ENCODE measurements at places on chromosomes 12 and 14.

- no peak for DNase-seq
These were observed 1118.5 kb downstream of the SLC16A7 start for GRCh38 chr12:60714141-60714900.

DNA sequence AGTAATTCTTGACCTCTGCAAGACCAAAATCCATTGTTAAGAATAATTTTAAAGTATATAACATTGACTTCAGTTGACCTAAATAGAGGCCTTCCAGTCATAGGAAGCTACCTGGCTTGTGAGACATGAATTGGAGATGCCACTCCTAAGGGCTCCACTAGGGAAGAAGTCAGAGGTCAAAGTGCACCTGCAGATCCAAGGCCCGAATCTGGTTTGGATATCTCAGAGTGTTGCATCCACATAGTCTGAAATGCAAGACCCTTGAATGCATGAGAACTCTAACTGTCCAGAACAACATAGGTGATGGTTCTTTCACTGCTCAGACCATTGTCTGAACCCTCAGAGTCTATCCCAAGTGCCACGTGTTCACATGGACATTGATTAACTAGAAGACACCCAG lies 22.4 kb downstream of the RFX4 start:
- DNase-seq, result no peak

GRCh38 chr12:132095520-132096409 lies 48.4 kb downstream of the DDX51 start:
- DNase-seq, result no peak

GRCh38 chr12:75571656-75572205 lies 60.3 kb upstream of the KRR1 start:
- no peak for DNase-seq

- DNase-seq, result no peak
These were observed 11.7 kb upstream of the RAD51AP1 start for GRCh38 chr12:4526923-4527546.

DNA sequence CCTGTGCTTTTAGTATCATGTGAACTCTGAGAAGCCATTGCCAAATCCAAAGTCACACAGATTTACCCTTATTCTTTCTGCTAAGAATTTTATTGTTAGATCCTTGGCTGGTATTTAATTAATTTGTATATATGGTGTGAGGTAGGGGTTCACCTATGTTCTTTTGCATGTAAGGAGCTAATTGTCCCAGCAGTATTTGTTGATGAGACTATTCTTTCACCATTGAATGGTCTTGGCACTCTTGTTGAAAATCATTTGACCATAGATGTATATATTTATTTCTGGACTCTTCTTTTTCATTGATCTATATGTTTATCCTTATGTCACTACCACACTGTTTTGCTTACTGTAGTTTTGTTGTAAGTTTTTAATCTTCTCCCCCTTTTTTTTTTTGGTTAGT lies 26.2 kb downstream of the G2E3 start:
- DNase-seq, result no peak

DNA sequence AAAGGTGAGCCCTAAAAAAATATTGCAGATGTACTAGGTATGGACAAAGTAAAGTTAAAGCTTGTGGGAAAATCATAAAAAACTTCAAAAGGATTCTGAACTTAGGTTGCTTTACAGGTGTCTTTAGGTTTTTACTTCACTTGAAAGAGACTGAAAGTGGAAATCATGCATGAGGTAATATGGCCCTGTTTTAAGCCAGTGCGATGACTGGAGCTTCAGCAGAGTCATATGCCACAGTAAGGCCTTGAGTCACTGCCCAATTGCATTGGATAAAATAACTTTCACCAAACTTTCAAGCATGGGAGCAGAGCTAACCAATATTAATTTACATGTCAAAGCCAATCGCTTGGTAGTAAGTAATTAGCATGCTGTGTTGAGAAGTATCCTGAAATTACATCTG lies 63.9 kb upstream of the TMEM260 start:
- no peak for DNase-seq

DNA sequence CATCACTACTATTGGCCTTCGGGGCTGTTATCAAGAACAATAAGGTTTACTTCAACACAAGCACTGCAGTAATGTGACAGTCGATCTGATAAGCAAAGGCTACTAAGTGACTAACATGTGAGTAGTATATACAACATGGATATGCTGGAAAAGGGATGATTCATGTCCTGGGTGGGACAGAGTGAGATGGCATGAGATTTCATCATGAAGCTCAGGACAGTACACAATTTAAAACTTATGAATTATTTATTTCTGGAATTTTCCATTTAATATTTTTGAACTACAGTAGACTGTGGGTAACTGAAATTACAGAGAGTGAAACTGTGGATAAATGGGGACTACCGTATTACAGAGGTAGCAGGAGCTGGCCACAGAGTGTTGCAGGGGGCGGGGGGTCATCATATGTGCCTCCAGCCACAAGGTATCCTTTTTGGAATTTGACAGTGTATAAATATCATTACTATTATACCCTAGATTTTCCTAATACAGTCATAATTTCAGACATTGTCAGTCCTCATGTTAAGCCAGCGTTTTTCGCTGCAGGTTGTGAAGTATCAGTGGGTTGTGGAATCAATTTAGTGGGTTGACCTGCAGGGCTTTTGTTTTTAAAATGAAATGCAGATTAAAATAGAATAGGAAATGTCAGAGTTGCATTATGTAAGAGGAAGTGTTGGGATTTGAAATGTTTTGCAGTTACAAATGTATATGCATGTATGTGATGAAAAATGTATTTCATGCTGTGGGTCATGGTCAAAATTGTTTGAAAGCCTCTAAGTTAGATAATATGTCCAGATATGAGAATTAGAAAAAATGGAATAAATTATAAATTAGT lies 148.0 kb upstream of the NUDT4 start:
- peak; percentile 60 for DNase-seq

GRCh38 chr12:108672054-108672453 lies 38.4 kb upstream of the SELPLG start:
- DNase-seq, result no peak

GRCh38 chr12:8996682-8997405 lies 7.5 kb downstream of the KLRG1 start:
- DNase-seq, result no peak

DNA sequence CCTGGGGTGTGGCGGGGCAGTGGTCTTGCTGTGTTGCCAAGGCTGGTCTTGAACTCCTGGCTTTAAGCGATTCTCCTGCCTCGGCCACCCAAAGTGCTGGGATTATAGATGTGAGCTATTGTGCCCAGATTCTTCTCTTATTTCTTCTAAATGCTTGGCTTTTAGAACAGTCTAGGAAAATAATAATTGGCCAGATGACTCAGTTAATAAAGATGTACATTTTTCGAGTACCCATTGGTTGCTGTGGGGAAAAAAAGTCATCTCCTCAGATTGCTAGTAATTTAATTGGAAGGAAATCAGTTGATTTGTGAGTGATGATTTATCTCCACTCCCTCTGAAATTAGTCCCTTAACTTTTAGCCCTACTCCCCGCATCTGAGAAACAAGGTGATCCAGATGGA lies 45.5 kb downstream of the CHST11 start:
- no peak for DNase-seq

GRCh38 chr12:95201056-95201670 lies 16.1 kb downstream of the FGD6 start:
- peak; percentile 66 for DNase-seq

DNA sequence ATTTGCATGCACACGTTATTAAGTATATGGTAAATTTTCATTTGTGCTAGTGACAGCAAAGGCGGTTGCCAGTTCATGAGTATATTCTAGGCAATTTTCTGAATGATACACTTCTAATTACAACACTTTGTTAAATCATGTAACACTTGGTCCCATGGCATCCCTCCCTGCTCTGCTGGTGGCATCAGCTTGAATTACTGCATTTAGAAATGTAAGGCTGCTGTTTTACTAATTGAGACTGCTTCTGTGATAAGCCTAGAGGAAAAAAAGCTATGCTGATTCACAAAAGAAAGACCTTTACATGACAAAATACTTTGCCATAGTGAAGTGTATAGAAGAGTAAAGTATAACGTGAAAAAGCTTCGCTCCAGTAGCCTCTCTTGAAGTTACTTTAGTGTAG lies 636.1 kb downstream of the KCNH5 start:
- no peak for DNase-seq

DNA sequence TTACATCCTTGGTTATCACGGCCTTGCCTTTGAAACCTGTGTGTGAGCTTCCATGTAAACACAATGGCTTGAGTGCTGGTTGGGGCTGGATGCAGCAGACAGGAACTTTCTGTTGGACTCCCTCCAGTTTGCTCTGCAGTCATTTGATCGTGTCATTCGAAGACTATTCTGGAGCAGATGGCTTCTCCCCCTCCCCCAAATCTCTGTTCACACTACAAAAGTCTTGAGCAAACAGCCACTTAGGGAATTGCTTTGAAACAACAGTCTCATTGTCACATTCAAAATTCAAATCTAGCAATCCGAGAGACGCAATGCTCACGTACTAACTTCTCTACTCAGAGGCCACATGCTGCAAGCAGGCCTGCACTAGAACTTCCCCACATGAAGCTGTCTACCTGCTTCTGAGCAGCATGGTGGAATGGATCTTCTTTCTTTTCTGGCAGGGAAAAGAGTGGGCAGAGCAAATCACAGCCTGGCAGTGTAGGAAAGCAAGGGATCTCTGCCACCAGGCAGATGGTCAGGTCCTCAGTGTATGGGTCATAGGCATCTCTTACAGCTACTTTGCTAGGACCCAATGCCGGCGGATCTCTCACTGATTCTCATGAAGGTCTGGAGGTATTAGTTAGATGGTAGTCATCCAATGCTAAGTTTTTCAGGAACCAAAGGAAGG lies 214.2 kb downstream of the PPM1H start:
- DNase-seq, result no peak

DNA sequence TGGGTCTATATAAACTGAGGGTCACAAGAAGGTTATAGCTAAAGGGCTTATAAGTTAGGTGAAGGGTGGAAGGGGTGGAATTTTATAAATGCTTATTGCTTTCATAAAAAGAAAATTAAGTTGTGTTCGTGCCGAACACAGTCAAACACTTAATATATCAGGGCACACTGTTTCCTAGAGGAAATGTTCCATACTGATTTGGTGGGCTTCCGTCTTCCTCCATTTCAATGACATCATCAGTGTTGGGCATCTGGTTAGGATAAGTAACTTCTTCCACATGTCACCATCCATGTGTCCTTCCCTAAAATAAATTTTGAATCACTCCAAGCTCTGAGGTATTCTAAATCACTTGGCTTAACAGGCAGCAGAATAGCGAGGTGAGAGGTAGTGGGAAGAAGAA lies 466.4 kb downstream of the MED13L start:
- DNase-seq, result no peak

GRCh38 chr12:106981788-106982187 lies 5.2 kb downstream of the MTERF2 start:
- no peak for DNase-seq

GRCh38 chr12:111557271-111558106 lies 41.6 kb downstream of the ATXN2 start:
- no peak for DNase-seq

- DNase-seq, result peak; percentile 44
These were observed 70.2 kb upstream of the TCL1A start for GRCh38 chr14:95784137-95784536.

DNA sequence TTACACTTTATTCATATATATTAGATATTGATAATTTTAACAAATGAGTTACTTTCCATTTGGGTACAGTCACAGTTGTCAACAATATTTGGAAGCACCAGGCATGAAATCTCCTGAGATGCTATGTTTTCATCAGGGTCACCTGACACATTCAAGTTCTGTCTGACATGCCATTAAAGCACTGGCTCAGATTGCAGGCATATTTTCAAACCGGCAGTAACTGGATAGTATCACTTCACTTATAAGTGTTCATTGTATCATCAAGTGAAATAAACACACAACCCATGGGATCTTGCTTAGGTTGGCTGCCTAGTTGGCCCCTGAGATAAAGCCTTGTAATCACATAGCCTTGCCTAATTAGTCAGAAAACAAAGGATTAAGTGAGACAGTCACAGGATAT lies 4.8 kb downstream of the IFNG start:
- no peak for DNase-seq

- no peak for DNase-seq
These were observed 103.3 kb downstream of the ADCK1 start for GRCh38 chr14:77903221-77903620.

GRCh38 chr12:42807251-42807650 lies 217.7 kb upstream of the PRICKLE1 start:
- DNase-seq, result no peak

- DNase-seq, result no peak
These were observed 26.2 kb upstream of the KTN1 start for GRCh38 chr14:55553791-55554190.

GRCh38 chr14:54673193-54674045 lies 106.5 kb downstream of the SAMD4A start:
- no peak for DNase-seq

DNA sequence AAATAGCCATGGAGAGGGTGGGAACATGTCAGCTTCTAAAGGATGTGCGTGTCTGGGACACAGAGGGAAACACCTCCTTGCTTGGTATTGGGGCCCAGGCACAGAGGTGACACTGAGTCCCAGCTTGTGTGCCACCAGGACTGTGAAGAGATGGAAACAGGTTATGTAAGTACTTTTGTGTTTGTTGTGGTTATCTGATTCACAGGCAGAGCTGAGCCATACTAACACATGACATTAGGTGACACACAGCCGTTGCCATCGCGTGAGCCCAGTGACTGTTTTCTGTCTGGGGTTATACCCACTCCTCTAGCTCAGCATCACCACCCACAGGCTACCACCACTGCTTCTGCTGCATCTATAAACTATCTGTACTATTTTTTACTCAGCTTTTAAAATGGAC lies 12.1 kb upstream of the FLVCR2 start:
- DNase-seq, result no peak

GRCh38 chr12:45205165-45205825 lies 10.6 kb upstream of the ANO6 start:
- DNase-seq, result no peak

GRCh38 chr12:67475725-67476124 lies 172.8 kb upstream of the DYRK2 start:
- DNase-seq, result no peak

DNA sequence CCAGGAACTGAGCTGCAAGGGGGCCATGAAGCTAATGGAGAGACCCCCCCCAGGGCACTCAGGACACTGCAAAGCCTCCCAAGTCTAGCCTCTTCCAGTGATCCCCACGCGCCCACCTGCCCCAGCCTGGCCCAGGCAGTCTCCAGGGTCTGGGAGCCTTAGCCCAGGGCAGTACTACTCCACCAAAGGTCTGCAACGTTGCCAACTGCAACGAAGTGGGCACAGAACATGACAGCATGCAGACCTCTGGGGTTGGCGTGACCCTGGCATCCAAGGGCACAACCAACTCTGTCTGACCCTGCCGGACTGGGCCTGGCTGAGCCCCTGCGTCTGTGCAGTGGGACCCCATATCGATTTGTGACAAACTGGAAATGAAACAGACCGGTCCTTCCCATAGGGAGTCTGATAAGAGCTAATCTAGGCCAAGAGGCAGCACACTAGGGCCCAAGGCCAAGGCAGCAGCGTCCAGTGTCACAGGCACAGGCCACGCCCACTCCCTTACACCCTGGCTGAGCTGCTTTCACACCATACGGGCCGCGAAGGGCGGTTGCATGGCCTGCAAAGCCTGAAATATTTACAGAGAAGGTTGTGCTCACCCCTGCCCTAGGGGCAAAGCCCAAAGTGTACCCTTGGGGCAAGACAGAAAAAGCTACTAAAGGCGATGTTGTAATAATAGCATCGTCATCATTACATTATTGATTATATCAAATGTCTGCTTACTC lies 76.7 kb downstream of the NCOR2 start:
- DNase-seq, result no peak
